ENCODE measurements at places on chromosomes 5 and 9.

GRCh38 chr5:38497946-38498345, 58.5 kb downstream of the LIFR start:
- no peak for DNase-seq

DNA sequence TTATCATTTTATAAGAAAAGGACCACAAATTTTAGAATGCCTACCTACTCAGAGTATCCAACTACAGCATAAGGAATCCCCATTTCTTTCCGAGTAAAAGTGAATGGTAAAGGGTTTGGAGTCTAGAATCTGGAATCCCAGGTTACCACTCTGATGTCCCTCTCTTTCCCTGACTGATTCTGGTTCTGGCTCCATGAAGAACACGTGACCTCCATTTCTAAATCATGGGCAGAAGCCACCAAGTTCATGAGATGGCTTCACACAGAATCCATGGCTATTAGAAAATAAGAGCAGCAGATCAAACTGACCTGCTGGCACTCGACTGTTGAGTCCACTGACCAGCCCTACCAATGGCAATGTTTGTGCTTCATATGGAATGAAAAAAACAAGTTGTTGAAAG, 40.7 kb downstream of the PFDN1 start:
- DNase-seq: no peak

DNA sequence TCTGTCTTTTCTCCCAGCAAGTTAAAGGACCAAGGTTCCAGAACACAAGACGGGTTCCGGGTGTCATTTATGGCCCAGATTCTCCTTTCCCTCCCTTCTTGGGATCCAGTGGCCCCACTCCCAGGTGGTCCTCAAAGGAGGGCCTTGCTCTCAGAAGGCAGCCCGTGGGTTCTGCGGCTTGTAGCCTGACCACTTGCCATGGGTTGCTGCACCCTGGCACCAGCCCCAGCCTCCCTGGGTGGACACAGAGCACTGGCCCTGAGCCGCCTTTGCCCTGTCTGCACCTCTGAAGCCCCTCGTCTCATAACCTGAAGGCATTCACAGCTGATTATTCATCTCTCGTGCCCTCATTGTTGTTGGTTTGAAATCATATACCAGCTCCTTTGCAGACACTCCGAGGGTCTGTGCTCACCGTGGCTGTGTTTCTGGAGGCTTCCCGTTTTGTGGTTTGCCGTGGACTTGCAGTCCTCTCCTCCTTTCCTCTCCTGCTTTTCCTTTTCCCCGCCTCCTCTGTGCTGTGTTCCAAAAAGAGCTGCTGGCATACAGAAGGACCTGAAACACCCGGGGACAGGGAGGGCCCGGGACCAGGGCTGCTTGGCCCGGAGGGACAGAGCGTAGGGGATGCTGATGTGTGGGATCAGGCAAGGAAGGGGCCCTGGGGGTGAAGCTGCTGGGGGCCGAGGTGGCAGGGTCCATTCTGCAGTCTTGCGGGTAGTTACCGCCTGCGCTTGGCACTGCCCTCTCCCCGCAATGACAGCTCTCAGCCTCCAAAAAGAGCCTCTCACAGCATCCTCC, 49.5 kb upstream of the FCN2 start:
- no peak for DNase-seq

DNA sequence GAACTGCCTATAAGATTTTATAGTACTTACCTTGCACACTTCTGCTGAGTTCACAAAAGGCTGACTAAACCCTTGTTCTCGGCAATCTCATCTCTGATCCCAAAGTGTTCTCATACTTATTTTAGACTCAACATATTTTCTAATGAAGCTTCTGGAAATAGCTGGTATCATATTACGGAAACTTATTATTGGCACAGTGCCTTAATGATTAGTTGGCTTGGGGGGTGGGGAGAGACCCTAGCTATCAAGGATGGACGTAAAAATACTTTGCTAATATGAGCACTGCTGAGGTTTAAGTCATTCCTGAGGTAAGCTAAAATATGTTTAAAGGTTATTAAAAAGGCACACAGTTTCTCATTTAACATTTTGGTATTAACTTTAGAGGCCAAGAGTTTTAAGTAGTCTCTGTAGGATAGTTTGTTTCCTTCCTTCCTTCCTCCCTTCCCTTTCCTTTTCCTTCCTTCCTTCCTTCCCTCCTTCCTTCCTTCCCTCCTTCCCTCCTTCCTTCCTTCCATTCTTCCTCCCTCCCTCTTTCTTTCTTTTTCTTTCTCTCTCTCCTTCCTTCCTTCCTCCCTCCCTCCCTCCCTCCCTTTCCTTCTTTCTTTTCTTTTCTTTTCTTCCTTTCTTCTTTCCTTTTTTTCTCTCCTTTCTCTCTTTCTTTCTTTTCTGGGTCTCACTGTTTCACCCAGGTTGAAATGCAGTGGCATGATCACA, 31.5 kb downstream of the ZSWIM6 start:
- DNase-seq: no peak

GRCh38 chr5:9495121-9495520, 50.8 kb downstream of the SEMA5A start:
- no peak for DNase-seq

GRCh38 chr5:561408-561807, 37.2 kb upstream of the SLC9A3 start:
- no peak for DNase-seq

GRCh38 chr5:109410389-109411148, 795 bp upstream of the PJA2 start:
- DNase-seq: peak; percentile 55

All from osteoblast (primary cell).